Urinary bladder (tissue), 4 donors: ENCODE measurements at places on chromosomes 2 and 18. TPM values are rescaled to one million over a fixed set of nuclear protein-coding genes. Genes with fewer than 3 reads are reported as not detected.

DNA sequence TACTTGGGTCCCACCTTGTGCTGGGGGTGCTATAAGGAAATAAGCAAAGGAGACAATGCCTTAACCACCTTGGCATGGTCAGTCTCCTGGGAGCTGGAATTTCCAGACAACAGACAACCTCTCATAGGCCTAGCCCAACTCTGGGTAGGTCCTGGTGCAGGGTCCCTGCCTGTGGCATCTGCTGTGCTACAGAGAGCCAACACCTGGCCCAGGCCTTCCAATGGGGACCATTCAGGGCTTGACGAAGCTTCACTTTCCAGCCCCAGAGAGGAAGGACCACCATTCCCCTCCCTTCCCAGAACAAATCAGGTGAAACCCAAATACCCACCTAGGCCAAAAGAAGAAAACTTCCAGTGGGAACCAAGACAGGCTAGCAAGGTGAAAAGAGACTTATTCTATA, 82.8 kb downstream of the SMAD7 start:
- DNase-seq = no peak

CRYGC gene
- polyA plus RNA-seq = not detected

LRRTM1 gene
- 1.1 TPM for polyA plus RNA-seq

GRCh38 chr2:111950236-111950635, 51.8 kb downstream of the MERTK start:
- DNase-seq = no peak

- DNase-seq = no peak
Observed at GRCh38 chr2:234754126-234754525, 197.7 kb upstream of the SH3BP4 start.

SNRPD1 gene
- polyA plus RNA-seq = 15.5 TPM
